ENCODE measurements at places on chromosomes 11 and 22.

DNA sequence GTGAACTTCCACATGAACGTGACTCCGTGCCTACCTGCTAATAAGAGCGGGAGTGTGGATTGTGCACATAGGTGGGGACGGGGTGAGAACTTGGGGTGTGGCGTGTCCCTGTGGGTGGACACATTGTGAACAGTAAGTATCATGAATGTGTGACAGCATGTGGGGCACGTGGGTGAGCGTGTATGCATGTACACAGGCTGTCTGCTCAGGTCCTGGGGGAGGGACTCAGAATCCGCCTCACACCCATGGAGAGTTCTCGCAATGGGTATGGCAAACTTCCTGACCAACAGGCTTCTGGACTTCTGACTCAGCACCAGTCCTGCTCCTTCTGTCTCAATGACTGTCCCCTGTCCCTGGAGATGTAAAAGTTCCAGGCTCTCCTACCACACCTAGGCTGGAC lies 222.9 kb downstream of the ST3GAL4 start:
- DNase-seq = no peak

GRCh38 chr22:49046546-49047361 lies 780.9 kb downstream of the BRD1 start:
- DNase-seq = peak; percentile 84

DNA sequence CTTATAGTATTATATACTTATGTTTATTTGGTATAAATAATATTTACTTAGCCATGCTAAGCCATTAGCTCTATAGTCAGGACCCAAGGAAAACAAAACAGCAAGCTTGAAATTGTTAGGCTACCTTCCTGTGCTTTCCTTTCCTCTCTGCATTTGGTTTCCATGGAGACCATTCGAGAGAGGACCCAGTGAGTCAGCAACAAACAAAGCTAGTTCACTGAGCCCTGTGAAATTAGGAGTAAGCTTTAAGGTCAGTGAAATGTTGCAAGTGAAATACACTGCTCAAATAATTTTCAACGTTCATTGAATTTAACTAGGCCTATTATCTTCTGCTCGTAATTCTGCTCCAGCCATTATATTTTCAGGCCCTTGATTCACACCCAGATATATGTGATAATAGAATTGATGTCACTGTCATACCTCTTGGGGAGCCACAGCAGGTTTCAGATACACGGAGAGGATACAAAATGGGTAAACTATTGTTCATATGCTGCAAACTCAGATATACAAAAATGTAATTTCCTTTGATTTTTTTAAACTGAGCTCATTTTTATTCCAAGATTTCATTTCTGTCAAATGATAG lies 9.1 kb upstream of the OR10D3 start:
- DNase-seq = peak; percentile 44

GRCh38 chr11:34773826-34774225 lies 142.4 kb downstream of the APIP start:
- DNase-seq = no peak

GRCh38 chr11:64525711-64526110 lies 65.3 kb upstream of the SLC22A12 start:
- DNase-seq = no peak

DNA sequence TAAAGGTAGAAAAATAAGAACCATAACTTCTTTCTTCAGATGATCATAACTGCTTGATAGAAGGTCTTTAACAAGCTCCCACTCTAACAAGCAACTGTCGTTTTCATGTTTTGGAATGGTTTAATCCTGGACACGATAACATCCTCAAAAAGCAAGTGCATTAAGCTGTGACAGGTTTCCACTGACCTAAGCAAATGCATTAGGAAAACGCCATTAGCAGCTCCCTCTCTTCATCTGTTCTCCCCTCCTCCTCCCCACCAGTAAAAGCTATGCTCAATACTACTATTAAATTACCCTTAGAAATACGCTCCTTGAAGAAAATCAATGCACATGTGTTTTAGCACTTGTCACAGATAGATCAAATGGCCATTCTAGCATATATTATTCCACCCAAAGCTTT lies 729.4 kb downstream of the OPCML start:
- DNase-seq = no peak

GRCh38 chr22:29073618-29074275 lies 912 bp downstream of the KREMEN1 start:
- no peak for DNase-seq

- no peak for DNase-seq
Observed at GRCh38 chr11:118914178-118914918, 11.4 kb downstream of the BCL9L start.

- no peak for DNase-seq
Observed at GRCh38 chr22:41405588-41405987, 23.8 kb downstream of the TEF start.

GRCh38 chr22:28594797-28595462 lies 84.7 kb downstream of the TTC28 start:
- DNase-seq = peak; percentile 55

DNA sequence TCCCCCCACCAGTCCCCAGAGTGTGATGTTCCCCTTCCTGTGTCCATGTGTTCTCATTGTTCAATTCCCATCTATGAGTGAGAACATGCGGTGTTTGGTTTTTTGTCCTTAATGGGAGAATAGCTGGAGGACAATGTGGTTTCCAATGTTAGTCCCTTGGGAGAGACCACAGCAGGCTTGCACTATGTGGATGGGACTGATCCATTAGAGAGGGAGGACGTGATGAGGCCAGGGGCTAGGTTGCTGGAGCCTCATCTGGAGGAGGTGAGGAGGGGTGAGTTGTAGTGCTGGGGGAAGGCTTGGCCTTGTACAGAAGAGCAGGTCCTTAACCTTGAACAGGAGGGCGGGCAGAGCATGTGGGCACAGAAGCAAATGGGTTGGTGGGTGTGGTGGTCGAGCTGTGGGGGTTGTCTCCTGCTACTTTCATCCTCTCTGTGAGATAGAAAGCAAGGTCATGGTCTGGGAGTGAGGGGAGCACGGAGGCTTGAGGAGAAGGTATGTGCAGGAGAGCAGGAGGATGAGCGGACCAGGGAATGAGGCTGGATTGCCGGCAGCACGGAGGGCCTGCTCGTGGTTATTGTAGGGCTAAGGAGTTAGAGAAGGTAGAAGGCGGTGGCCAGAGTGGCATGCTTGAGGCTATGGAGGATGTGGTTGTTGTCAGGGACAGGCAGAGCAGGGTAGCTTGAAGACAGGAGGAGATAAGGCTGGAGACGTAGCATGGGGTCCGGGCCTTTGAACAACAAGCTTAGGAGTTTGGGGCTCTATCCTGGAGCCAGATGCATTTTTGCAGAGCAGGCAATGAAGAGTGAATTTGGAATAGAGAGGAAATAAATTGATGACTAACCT lies 11.2 kb upstream of the SREBF2 start:
- no peak for DNase-seq

GRCh38 chr11:73325036-73325981 lies 17.2 kb downstream of the ARHGEF17 start:
- peak; percentile 61 for DNase-seq

DNA sequence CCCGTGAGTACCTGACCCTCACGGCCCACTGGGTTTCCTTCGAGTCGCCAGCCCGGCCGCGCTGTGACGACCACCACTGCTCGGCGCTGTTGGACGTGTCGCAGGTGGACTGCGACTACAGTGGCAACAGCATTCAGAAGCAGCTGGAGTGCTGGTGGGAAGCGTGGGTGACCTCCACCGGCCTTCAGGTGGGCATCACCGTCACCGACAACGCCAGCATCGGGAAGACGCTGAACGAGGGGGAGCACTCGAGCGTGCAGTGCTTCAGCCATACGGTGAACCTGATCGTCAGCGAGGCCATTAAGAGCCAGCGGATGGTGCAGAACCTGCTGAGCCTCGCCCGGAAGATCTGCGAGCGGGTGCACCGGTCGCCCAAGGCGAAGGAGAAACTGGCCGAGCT lies 32.2 kb downstream of the ZBED4 start:
- DNase-seq = no peak

- DNase-seq = no peak
Observed at GRCh38 chr11:34613015-34613414, 7.9 kb upstream of the EHF start.

GRCh38 chr22:18075720-18076497 lies 1.9 kb upstream of the PEX26 start:
- peak; percentile 84 for DNase-seq

GRCh38 chr11:80937842-80938241 lies 1497.0 kb upstream of the TENM4 start:
- DNase-seq = no peak

DNA sequence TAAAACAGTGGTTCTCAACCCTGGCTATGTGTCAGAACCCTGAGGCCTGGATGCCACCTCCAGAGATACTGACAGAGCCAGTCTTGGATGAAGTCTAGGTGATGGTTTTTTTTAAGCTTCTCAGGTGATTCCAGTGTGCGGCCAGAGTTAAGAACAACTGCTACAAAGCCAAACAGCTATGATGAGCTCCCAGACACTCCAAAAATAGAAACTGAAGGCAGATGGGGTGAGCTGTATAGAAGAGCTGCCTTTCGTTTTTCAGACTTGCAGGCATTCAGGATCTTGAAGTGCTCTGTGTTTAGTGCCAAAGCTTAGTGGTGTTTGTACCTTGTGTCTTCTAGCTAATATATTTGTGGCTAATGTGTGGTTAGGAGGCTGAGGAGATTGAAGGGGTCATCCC lies 14.2 kb downstream of the SCUBE2 start:
- DNase-seq = no peak

GRCh38 chr11:113532697-113533424 lies 57.7 kb upstream of the DRD2 start:
- DNase-seq = peak; percentile 23

DNA sequence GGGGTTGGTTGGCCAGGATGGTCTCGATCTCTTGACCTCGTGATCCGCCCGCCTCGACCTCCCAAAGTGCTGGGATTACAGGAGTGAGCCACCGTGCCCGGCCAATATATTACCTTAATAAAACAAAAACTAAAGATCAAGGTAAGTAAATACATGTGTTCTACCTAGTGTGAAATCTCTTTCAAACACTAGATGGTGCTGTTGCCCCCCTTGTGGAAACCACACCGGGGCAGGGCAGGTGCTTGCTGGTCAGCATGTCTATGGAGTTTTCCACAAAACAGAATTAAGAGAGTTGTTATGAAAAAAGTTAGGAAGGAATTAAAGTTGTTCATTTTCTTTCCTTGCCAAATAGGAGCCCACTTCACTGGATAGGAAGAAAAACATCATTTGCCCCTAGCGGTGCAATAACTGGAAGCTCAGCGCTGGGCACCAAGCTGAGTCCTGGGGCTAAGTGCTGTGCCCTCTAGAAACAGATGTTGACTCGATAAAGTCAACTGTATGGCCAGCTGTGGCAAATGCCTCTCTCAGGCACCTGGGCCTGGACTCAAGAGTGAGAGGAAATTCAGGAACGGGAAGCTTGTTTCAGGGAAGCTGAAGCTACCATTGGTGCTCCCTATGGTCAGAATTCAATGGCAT lies 6.3 kb upstream of the KCNJ5 start:
- no peak for DNase-seq

DNA sequence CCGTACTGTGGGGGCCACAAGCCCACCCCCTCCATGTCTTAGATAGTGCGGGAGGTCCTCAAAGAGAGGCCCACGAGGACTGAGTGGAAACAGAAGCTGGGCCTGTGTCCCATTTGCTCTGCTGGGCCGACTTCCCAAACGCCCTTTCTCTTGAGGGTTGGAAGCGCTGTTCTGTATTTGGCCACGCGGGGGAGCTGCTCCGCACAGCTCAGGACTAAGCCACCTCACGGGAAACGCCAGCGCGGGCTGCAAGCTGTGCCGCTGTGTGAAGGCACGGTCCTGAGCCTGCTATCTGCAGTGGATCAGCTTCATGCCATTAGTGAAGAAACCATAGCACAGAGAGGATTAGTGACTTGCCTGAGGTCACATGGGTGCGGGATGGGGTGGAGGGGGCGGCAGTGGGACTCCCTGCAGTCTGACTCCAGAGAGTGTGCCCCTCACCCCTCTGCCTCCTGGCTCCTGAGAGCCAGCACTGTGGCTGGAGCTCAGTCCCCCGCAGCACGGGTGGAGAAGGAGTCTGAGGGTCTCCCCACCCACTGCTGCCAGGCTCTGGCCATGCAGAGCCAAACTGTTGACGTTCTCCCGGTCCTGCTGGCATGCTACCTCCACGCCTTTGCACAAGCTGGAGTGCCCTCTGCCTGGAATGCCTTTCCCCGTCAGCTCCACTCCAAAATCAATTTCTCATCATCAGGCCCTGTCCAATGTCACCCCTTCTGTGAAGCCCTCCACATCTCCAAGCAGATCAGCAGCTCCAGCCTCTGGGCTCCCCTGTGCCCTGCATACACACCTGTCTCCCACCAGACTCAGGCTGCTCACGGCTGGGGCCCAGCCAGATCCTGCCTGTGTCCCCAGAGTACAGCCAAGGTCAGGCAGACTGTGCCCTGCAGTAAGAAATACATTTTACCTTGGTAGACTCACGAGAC lies 51.5 kb upstream of the LRRC32 start:
- DNase-seq = peak; percentile 71

DNA sequence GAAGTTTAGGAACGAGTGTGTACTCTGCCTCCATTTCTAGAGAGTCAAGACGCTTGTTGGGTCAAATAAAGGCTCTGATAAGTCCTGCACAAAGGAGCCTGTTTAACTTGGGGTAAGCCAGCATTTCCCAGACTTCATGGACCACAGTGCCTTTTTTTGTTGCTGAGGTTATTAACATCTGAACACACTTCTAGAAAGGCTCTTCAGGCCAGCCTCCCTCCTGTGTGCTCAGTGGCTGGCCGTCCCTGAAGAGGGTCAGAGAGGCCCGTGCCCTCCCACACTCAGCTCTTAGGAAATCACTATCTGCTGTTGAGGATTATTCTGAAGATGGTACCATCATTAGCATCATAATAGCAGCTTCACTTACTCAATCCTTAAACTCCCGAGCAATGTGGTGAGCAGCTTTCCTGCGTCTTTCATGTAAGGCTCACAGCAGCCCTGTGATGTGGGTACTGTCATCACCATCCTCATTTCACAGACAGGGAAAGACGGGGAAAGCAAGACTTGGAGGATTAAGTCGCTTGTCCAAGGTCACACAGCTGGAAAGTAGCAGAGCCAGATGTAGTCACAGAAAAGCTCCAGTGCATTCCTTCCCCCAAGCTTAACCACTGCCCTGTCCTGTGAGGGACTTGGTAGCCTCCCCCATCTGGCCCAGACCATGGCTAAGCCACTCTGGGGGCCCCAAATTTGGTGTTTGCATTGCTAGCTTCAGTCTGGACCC lies 71.3 kb downstream of the TSPAN18 start:
- no peak for DNase-seq

GRCh38 chr11:29320196-29320595 lies 696.6 kb downstream of the KCNA4 start:
- no peak for DNase-seq

GRCh38 chr11:36550385-36551115 lies 17.3 kb upstream of the RAG1 start:
- no peak for DNase-seq

GRCh38 chr11:3014057-3014938 lies 22.2 kb upstream of the NAP1L4 start:
- DNase-seq = no peak

DNA sequence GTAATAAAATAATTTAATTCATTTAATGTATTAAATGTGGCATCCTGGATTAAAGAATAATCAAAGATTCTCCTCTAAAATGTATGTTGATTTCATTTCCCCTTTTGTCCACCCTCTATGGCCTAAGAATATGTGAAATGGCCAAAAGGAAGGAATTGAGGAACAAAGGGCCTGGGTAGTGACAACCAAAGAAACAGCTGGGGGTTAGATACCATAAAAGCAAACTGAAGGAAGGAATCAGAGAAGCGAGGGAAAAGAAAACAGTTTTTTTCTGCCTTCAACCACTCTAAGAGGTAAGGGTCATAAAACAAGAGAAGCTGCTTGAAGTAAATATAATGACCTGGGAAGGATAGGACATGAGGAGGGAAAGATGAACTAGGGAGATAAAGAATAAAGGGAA lies 139.3 kb downstream of the FAM76B start:
- no peak for DNase-seq

- no peak for DNase-seq
Observed at GRCh38 chr22:39643311-39644083, 72.9 kb downstream of the CACNA1I start.
